ENCODE measurements at places on chromosomes 5 and 9.

- DNase-seq, result no peak
These were observed 55.4 kb downstream of the ACER2 start for GRCh38 chr9:19464061-19464763.

- no peak for DNase-seq
These were observed 7.8 kb upstream of the C9orf40 start for GRCh38 chr9:74960561-74960960.

DNA sequence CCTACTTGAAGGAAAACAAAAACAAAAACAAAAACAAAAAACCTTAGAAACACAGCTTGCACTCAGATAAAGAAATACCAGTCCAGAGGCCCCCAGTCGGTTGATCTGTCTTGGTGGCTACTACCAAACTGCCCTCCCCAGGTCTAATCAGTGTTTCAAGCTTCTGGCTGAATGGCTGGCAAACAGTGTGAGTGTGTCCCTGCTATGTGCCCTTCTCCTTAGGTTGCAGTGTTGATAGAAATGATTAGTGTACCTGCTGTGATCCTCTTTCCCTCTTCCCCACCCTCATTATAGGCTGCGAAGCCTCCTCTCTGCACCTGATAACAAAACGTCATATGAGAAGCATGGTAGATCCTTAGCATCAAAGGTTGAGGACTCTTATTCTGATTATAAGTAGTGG, 12.8 kb downstream of the NR4A3 start:
- DNase-seq, result no peak

- DNase-seq, result no peak
These were observed 28.7 kb upstream of the ZNF354B start for GRCh38 chr5:178831049-178831448.

GRCh38 chr9:3268223-3268622, 257.6 kb downstream of the RFX3 start:
- DNase-seq, result no peak

- no peak for DNase-seq
These were observed 939.1 kb upstream of the ACO1 start for GRCh38 chr9:31445357-31445756.

GRCh38 chr5:142807372-142807911, 37.3 kb downstream of the ARHGAP26 start:
- no peak for DNase-seq

DNA sequence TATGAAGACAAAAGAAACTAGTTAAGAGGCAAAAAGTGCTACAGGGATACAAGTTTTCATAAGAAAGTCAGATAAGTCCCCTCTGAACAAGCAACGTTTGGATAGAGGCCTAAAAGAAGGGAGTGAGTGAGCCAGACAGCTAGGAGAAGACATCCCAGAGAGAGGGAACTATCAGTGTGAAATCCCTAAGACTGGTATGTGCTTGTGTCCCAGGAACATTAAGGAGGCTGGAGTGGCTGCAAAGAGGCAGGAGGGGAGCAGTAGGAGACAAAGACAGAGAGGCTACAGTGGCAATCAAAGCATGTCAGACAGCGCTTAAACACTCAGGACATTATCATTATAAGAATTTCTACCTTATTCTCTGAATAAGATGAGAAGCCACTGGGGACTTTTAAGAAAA, 139.1 kb upstream of the STK32A start:
- no peak for DNase-seq

- no peak for DNase-seq
These were observed 70.3 kb downstream of the ZNF366 start for GRCh38 chr5:72436796-72437471.

GRCh38 chr5:101904736-101905135, 391.3 kb downstream of the SLCO4C1 start:
- no peak for DNase-seq

- no peak for DNase-seq
These were observed 21.5 kb upstream of the DOCK2 start for GRCh38 chr5:169615561-169615960.

GRCh38 chr9:121288673-121289025, 20.7 kb downstream of the GSN start:
- no peak for DNase-seq

GRCh38 chr5:163612358-163613149, 107.1 kb downstream of the MAT2B start:
- DNase-seq, result no peak

DNA sequence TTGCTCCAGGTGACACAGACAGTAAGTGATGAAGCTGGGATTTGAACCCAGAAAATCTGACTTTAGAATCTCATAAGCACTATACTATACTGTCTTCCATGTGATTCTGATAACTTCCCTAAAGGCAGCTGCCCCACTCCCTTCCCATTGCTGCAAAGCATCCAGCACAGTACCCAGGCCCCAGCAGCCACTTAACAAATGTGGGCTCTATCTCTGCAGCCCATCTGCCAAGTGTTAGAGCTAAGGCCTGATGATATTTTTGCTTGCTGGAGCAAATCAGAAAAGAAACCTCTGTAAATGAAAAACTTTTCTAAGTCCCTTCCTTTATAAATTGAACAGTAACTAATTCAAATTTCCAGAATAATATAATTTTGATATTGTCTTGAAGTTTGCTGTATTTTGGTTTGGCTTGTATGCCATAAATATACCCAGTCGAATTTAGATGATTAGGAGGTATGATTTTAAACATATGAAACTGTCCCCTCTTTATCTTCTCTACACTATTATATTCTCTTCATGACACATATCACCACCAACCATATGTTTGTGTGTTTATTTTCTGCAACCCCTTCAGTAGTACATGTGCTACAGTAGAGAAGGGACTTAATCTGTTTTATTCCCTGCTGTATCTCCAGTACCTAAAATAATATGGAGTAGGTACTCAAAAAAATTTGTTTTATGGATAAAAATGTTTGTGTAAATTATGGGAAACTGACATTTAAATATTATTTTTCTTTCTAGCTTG, 63.8 kb downstream of the SMIM15 start:
- no peak for DNase-seq

DNA sequence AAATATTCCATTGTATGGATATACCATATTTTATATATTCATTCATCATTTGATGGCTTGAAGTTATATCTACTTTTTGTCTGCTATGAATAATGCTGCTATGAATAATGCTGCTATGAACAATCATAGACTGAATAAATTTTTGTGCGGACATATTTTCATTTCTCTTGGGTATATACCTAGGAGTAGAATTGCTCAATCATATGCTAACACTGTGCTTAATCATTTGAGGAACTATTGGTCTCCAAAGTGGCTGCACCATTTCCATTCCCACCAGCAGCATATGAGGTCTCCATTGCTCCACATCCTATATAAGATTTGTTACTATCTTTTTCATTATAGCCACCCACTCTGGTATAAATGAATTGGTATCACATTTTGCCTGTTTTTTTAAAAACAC, 18.3 kb upstream of the TEK start:
- DNase-seq, result no peak

DNA sequence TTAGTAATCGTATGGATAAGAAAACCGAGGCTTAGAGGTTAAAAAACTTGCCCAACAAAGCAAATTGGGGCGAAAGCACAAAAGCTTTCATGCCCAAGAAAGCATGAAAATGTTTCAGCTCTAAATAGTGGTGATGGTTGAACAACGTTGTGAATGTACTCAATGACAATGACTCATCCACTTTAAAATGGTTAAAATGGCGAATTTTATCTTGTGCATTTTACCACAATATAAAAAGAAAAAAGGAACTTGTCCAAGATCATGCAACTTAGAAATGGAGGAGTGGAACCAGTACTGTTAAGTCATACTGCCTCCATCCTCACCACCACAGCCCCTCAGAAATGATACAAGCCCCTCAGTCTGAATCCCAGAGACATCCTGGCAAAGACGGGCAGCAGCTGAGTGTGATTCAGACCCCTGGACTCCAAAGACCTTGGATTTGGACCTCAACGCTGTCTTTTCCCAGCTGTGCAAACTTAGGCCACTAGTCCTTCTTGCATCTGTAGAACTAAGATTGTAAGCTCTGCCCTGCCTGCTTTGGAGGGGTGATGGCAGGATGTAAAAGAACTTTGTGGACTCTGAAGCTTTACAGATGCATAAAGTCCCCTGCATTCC, 158.4 kb downstream of the GABBR2 start:
- DNase-seq, result no peak

GRCh38 chr5:163730206-163730756, 224.9 kb downstream of the MAT2B start:
- no peak for DNase-seq

- no peak for DNase-seq
These were observed 107.4 kb downstream of the DAPK1 start for GRCh38 chr9:87604886-87605588.

DNA sequence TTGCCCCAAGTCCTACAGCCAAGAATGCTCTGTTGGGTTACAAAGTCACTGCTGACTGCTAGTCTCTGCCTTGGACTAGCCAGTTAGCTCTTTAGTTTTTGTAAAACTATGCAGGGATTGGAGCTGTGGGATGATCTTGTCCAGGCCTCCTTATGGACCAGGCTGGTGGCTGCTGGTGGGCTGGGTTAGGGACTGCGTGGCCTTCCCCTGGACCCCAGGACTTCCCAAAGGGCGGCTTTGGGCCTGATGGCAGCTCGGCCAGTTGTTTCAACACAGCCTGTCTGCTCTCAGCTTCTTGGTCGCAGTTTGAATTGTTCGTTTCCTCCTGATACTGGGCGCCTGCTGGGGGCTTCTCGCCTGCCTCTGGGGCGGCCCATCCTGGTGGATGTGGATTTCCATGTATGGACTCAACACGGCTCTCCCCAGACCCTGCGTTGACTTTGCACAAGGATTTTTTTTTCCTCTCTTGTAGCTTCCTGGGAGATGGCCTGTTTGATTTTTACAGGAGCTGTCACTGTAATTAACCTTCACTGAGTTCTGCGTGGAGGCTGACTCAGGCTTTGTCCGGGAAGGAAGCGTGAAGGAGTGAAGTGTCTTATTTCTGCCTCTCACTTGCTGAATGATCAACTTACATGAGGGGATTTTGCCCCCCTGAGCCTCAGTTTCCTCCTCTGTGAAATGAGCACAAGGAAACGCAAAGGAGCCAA, 91.9 kb upstream of the NEURL1B start:
- no peak for DNase-seq

DNA sequence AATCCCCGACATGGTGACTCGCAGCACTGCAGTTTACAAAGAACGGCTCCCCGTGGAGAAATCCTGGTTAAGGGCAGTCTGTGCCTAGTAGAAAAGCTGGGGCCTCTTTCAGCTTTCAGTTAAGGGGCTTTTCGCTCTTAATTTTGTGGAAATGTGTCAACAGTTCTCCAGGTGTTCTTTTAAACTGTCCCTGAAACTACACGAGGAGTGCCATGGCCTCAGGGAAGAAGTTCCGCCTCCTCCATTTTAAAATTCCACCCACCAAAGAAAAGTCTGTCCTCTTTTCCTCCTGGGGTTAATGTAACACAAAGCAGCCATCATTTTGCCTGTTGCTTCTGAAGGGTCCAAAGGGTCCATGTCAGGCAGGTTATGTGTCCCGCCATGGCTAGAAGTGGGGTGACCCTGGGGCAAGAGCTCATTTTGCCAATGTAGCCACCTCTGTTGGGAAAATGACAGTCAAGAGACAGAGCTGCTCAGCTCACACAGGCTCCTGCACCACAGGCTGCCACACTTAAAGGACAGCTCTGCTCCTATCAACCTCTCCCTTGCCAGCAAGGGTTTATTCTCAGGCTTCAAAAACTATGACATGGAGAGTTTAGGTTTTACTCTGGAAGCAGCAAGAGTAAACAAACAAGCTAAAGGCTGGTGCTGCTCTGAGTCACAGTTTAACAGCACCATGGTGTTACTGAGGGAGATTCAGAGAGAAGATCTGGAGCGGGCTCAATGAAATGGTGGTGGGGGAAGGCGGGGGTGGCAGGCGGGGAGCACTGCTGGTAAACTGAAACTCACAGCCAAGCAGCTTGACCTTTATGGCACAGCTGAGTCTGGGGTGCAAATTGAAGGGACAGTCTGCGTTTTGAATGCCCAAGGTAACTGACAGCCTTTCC, 3.2 kb downstream of the WHRN start:
- no peak for DNase-seq

GRCh38 chr9:9749591-9749990, 863.2 kb downstream of the PTPRD start:
- no peak for DNase-seq

DNA sequence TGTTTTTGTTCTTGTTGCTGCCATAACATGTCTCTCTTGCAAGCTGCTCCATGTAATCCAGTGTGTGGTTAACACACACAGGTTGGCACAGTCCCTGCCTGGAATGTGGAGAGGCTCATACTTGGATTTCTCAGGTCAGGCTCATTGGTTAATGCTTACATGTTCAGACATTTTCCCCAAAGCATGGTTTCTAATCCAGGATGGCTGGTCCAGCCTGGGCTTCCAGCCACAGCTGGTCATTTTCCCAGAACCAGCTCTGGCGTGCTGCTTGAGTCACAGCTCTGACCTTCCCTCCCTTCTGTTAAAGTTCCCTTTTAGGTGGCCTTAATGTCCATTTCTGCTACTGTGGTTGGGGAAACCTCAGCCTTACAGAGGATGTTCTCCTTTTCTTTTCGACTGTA, 294.3 kb downstream of the TAF11L14 start:
- no peak for DNase-seq

GRCh38 chr9:87872079-87872624, 10.5 kb upstream of the SPATA31E1 start:
- DNase-seq, result no peak

DNA sequence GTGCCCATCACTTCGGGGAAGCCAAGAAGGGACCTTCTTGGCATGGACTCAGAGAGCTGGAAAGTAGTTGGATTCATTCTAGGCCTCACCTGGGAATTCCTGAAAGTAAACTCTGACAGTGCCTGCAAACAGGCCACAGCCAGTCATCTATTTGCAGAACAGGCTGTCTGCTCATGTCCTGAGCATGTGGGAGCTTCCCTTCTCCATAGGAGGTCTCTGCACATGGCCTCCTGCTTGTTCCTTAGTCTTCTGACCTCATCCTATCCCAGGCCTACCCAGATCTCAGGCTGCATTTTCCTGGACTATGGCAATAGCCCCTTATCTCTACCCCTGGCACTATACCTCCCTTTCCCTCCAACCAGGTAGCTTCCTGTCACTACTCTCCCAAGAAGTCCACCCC, 67.2 kb upstream of the FSTL4 start:
- DNase-seq, result no peak

DNA sequence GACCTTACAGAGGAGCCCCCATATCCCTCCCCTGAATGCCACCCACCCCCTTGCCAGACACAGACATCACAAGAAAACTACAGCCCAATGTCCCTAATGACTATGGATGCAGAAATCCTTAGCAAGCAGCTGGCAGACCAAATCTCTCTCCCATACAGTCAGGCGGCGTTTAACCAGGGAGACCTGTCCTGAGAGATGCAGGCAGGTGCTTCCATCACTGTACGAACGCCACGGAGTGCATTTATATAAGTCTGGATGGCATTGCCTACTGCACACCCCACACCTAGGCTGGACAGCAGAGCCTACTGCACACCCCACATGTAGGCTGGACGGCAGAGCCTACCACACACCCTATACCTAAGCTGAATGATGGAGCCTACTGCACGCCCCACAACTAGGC, 34.4 kb upstream of the SARDH start:
- DNase-seq, result no peak

DNA sequence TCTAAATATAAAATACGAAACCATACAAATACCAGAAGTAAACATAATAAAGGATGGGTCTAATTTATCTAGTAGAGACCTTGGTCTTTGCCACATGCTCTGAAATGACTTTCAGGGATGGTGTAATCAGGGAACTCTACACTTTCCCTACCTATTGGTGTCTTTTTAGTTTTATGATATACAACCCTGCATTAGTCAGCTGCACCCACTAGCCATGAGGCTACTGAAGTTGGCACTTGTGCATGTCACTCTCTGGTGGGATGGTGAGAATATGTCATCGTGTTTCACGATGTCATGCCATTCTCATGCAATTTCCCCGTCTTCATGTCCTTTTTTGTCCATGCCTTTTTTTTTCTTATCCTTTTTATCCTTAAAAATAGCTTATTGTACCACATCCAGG, 234.9 kb upstream of the ACTBL2 start:
- no peak for DNase-seq
